Stimulated activated CD4-positive, alpha-beta T cell treated with anti-CD3 and anti-CD28 coated beads, Interleukin-2, amount 100 ng/mL, for 4 hours (primary cell): ENCODE measurements at places on chromosomes 7 and 10.

GRCh38 chr10:124875596-124875995 is 66.3 kb upstream of the ZRANB1 start:
- DNase-seq, result no peak

DNA sequence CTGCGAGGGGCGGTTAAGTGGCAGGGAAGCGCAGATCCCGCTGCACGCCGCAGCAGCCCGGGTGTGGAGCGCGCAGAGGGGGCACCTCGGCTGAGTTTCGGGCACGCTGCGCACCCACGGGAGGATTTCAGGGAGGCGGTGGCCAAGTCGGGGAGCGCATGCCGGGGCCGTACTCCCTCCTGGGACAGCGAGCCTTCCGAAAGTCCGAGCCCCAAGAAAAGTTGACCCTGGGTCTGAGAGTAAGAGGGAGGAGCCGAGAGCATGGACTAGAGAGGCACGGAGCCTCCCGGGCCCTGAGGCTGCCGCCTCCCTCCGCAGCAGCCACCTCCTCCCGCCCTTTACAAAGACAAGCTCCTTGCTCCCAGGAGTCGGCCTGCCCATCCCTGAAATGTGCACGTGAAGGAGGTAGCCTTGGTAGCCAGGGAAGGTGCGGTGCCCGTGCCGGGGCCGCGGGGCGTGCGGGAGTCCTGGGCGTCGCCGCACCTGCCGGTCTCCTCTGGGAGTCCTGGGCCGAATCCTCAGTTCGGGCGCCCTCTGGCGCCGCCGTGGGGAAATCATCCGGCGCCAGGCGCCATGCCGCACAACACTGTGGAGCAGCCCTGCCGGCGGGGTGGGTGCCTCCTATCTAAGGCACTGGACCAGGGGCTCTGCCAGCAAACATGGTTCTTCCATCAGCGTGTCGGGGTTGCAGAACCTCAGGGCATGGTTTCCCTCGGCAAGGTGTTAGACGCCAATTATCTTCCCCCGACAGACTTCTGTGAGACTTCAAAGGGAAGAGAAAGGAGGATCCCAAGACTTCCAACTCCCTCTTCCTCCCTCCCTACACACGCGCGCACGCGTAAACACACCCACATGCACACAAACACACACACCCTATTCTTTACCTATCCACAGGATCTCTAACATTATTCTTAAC is 104.0 kb downstream of the TRIL start:
- peak; percentile 41 for DNase-seq

- no peak for DNase-seq
Measured at GRCh38 chr7:135975166-135975565, 2.0 kb downstream of the MTPN start.

DNA sequence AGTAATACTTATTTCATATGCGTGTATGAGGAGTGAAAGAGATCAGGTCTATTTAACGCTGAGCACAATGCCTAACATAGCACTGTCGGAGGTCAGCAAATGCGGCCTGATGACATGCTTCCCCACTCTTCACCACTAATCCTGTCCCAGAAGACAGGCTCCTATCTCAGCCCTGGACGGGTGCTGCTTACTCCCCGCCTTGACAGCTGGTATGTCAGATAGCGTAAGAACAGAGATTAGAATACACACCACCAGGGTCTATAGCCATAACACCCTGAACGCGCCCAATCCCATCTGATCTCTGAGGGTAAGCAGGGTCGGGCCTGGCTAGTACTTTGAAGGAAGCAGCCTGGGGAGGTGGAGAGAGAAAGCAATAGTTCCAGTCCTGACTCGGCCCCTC is 32.3 kb upstream of the TM9SF3 start:
- DNase-seq, result no peak

GRCh38 chr7:88429382-88429781 is 122.7 kb upstream of the STEAP4 start:
- no peak for DNase-seq

DNA sequence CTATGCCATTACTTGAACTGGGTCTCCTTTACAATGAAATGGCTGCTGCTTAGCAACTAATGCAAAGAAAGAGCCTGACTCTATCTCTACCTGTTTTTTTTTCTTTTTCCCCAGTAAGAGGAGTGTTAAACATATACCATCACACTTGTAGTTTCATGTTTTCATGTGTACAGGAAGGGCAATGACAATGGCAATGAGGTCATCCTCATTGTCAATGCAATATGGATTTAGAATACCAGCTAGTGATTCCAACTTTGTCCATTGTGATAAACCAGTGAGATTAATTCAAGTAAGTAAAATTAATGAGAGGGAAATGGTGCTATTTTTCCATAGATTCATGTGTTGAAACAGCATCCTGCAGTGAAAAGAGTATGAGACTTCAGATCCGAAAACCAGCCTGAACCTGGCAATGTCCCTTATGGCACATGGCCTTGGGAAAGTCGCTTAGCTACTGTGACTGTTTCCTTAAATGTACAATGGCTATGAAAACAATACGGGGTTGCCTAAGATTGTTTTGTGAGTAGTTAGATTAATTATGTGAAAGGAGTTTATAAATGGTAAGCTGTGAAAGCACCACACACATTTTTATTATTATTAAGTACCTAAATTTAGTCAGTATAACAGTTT is 11.2 kb downstream of the DGKI start:
- no peak for DNase-seq

DNA sequence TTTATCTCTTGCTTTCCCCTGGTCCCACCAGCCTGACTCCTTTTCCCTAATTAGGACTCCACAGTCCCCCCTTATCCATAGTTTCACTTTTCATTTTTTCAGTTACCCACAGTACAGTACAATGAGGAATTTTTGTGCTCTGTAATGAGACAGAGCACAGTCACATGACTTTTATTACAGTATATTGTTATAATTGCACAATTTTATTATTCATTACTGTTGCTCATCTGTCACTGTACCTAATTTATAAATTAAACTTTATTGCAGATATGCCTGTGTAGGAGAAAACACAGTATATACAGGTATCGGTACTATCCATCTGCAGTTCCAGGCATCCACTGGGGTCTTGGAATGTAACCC is 125.4 kb downstream of the KCNMA1 start:
- DNase-seq, result no peak

DNA sequence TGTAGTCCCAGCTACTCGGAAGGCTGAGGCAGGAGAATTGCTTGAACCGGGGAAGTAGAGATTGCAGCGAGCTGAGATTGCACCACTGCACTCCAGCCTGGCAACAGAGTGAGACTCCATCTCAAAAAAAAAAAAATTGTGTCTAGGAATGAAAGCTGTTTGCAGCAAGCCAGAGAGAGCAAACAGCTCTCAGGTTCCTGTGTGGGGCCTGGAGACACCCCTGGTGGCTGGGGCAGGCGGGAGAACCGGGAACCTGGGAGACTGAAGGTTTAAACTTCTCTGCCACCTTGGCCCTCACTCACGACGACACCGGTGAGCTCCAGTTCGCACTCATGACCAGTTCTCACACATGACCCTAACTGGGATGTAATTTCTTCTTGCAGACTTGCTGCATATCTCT is 13.2 kb upstream of the UNCX start:
- no peak for DNase-seq

GRCh38 chr7:110592557-110592956 is 498.4 kb upstream of the LRRN3 start:
- no peak for DNase-seq

DNA sequence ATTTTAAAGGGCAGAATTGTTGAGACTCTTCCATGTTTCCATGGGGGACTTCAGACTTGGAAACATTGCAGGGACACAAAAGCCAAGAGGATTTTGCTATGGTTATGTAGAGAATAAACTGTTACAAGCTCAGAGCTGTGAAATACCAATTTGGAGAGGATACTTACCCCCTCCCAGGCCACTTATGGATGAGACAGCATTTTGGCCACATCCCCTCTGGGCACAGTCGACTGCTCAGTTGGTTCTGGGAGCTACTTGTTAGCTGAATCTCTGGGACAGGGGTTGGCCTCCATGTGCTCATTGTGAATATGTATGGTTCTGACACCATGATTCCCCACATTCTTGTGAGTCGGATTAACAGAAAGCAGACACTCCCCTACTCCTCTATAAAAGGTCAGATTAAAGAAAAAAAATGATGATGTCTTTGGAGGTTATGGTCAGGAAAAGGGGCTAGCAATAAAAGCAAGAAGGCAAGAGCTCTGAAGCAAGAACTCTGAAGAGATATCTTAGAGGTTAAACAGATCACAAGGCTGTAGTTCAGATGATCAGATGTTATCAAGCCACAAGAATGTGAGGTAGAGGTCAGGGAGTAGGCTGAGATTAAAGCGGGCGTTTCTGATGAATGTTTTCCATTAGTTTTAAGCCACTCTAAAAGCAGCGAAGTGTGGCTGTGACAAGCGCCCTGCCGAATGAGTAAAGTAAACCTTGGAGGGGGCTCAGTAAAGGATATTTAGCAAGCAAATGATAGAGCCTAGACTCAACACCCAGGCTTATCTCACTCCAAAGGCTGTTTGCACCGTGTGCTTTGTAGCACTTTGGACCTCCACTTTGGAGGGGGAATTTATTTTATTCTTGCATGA is 17.2 kb downstream of the STAMBPL1 start:
- peak; percentile 33 for DNase-seq

- DNase-seq, result no peak
Measured at GRCh38 chr10:126022841-126023240, 126.5 kb downstream of the FANK1 start.

DNA sequence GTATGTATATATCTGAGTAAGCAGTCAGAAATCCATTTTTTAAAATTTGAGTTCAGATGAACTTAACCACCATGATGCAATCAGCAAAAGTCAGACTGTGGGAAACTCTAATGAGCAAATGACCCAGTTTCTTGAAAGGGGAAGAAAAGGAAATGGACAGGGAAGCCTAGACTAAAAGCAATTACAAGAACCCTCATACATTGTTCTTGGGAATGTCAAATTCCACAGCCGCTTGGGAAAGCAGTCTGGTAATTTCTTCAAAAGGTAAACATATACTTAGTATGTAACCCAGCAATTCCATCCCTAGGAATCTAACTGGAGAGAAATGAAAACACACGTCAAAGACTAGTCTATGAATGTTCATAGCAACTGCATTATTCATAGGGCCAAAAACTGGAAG is 16.4 kb upstream of the FOXK1 start:
- DNase-seq, result no peak

DNA sequence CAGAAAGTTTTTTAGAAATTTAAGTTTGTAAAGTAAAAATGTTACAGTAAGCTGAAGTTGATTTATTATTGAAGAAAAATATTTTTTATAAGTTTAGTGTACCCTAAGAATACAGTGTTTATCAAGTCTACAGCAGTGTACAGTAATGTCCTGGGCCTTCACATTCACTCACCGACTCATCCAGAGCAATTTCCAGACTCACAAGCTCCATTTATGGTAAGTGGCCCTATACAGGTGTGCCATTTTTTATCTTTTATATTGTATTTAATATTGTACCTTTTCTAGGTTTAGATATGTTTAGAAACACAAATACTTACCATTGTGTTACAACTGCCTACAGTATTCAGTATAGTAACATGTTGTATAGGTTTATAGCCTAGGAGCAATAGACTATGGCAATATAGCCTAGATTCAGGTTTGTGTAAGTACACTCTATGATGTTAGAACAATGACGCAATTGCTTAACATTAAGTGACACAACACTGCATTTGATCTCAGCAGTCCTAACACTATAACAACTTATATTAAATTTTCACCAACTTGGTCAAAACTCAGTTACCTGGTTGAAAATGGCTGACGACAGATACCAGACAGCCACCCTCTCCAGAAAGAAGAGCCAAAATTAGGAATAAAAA is 45.7 kb downstream of the HIBADH start:
- DNase-seq, result no peak

DNA sequence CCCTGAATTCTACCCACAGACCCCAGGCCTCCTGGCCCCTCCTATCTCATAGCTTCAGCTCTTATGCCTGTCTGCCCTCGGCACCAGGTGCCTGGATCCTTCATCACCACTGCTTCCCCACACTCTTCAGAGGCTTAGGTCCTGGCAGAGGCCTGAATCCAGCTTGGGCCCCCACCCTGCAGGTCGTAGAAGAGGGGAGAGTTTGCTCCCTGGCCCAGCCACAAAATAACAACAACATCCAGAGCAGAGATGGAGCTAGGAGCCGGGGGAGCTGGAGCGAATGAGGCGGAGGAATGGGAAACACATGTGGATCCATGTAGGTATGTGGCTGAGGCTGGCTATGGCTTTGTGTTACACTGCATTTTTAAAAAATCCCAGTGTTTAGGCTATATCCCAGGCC is 7.8 kb upstream of the OPN4 start:
- no peak for DNase-seq

DNA sequence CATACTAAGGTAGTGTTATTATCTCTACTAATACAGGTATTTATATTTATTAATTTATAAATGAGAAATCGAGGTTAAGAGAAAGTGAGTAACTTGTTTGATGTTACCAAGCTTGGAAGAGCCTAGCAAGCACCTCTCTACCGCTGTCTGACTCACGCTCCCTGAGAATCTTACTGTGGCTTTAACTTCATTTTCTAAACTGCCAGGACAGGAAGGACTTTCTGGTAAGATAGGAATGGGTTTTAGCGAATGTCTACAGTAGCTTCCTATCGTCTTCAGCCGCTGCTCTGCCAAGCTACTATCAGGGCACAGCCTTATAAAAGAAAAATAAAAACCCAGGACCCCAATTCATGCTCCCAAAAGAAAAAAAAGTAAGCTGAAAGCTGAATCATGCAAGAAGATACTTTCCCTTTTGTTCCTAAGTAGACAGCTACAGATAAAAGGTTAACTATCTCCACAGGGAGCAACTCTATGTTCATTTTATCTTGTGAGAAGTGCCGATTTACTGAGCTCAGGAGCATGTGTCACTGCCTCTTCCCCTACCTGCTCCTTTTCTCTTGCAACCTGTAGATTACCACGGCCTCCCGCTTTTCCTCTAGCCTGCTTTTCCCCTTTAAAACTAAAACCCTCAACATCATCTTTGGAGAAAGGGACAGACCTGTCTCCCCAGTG is 60.2 kb downstream of the THNSL1 start:
- no peak for DNase-seq

DNA sequence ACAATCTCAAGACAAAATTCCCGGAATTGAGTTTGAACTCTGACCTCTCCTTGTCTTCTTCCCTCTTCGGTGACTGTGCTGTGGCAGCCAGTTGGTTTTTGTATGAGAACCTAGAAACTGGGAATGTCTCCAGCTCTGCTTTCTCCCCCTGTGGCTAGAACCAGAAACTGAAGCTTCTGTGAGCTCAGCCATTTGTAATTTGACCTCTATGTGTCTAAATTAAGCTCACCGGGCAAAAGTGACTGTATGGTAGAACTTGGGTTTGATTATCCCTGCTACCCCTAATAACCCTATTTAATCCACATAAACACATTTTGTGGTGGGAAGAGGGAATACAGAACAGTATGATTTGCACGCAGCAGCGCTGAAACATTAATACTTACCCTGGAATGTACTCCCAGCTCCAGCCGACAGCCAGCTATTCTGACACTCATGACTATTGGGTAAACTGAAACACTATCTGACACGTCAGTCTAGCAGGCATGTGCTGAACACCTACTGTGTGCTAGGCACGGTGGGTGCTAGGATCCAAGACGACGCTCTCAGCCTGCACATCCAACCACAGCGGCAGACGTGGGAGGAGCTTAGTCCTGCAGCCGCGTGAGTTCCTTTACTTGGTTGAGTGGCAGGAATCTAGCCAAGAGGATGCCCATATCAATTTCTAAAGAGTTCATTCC is 324.8 kb downstream of the SFMBT2 start:
- no peak for DNase-seq
